T-cell (primary cell): ENCODE measurements at places on chromosomes 7 and 10.

DNA sequence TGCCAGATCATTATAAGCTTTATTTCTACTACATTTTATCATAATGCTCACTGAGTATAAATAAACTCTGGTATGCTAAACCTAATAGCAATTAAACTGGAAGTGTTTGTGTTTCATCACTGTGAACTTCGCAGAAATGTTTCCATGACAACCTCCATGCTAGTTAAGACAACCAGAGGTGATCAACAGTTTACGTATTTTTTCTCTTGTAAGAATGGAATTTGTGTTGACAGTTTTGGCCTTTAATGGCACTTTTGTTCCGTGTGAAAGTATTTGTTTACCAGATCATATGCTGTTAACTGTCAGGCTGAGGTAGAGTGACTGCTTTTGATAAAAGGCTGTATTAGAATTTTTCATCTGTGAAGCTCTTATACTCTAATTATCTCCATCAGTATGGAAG, 212.1 kb upstream of the PPP1R3A start:
- no peak for DNase-seq

DNA sequence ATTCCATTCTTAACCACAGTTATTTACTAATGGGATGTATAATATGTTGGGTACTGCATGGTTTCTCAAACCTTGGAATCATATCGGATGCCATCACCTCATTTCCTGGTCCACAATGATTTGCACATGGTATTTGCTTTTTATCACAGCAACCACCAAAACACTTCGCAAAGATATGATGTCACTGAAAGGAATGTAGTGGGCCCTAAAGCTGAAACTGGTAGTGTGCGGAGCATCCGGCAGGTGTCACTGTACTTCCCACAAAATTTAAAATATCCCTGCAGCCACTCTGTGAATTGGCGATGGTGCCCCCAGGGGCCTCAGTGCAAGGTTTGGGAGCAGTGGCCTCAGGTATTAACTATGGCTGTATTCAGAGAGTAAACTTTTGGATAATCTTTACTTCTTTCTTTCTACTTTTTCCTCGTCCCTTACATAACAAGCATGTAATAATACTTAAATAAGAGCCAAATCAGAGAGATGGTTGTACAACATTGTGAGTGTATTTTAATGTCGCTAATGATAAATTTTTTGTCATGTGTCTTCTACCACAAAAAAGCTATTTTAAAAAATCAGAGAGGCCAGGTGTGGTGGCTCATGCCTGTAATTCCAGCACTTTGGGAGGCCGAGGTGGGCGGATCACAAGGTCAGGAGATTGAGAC, 66.2 kb downstream of the FAM241B start:
- DNase-seq = no peak

GRCh38 chr10:113496111-113497109, 56.4 kb upstream of the HABP2 start:
- no peak for DNase-seq

GRCh38 chr7:50531928-50532327, 33.3 kb downstream of the DDC start:
- no peak for DNase-seq

DNA sequence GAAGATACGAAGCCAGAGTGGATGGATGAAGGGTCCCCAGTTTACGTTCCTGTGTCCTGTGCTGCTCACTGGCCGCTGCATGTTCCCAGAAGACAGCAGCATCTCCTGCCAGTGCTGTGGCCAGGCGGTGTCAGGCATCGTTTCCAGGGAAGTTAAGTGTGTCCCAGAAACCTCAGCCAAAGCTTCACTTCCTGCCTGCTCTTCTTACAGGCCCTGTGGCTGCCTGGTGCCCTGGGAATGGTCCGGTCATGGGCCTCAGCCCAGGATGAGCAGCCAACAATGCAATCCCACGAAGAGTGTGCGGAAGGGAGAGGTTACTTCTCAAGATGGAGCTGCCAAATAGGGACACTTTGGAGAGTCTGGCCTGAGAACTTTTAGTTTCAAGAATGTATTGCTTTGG, 99.7 kb upstream of the TARP start:
- DNase-seq = no peak

GRCh38 chr7:31373337-31374289, 33.1 kb upstream of the NEUROD6 start:
- peak; percentile 0 for DNase-seq

DNA sequence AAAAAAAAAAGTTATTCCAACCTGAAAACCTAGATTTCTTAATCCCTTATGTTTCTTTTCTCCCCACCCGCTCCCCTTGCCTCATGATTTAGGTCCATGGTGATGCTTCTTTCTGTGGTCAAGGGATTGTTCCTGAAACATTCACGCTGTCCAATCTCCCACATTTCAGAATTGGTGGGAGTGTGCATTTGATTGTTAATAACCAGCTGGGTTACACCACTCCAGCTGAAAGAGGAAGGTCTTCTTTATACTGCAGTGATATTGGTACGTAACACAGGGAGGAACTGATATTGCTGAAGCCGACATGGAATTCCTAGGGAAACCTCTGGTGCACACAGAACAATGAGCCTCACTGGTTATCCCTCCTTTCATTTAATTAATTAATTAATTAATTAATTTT, 22.7 kb downstream of the DHTKD1 start:
- DNase-seq = no peak

- DNase-seq = no peak
Measured at GRCh38 chr7:101553771-101554445, 75.2 kb downstream of the MYL10 start.

DNA sequence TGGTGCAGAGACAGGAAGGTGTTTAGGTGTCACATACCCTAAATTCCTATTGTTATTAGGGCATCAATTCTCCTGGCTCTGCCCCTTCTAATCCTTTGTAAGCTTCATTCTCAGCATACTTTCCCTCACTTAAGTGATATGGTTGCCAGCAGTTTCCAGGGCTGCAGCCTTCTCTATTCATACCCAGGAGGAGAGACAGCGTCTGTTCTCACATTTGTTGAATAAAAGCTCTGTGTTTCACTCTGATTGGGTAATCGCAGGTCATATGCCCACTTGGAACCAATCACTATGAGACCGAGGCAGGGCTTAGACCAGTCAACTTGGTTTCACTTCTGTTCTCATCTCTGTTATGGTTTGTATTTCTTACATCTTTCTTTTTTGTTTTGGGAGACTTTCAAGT, 109.6 kb upstream of the MTPN start:
- DNase-seq = no peak

DNA sequence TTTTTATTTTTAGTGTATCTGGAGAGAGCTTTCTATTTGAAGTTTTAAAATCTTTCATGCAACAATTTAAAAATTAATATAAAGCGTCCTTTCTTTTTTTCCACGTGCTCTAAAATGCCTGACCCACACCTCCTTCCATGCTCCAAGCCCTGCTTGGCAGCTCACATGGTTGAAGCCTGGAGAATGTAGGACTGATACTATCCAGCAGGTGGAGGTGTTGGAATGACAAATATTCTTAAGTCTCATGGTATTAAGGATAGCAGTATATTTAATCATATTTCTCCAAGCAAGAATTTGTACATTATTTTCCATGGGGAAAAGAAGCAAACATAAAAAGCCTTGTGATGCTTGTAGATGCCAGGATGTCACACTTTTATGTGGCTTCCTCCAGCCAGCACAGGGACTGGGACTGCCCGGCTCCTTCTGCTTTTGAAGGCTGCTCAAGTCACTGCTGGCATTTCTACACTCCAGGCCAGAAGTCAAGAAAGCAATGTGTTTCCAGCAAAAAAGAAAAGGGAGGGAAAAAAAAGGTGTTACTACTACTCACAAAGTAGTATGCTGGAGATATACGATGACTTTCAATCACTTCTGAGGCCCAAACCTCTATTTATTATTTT, 49.7 kb downstream of the BZW2 start:
- no peak for DNase-seq

DNA sequence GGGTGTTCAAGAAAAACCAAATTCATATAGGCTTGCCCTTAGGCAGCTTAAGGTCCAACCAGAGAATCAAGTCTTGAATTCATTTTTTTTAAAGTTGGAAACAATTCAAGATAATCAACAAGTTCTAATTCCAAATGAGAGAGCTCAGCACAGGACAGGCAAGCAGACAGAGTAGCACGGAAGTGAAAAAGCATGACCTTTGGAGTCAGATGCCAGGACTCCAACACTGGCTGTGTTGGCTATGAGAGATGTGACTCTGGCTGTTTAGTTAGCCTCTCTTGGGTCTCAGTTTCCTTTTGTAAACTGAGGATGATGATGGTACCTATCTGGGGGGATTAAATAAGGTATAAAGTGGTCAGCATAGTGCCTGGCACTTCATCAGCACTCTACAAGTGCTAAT, 49.3 kb downstream of the FBXW4 start:
- no peak for DNase-seq

GRCh38 chr10:70575874-70576802, 26.4 kb downstream of the PRF1 start:
- DNase-seq = no peak

GRCh38 chr10:112811741-112812551, 138.1 kb upstream of the TCF7L2 start:
- DNase-seq = no peak

- DNase-seq = no peak
Measured at GRCh38 chr7:48130658-48131108, 40.6 kb upstream of the ABCA13 start.

- no peak for DNase-seq
Measured at GRCh38 chr10:4776234-4776638, 49.8 kb upstream of the AKR1E2 start.

DNA sequence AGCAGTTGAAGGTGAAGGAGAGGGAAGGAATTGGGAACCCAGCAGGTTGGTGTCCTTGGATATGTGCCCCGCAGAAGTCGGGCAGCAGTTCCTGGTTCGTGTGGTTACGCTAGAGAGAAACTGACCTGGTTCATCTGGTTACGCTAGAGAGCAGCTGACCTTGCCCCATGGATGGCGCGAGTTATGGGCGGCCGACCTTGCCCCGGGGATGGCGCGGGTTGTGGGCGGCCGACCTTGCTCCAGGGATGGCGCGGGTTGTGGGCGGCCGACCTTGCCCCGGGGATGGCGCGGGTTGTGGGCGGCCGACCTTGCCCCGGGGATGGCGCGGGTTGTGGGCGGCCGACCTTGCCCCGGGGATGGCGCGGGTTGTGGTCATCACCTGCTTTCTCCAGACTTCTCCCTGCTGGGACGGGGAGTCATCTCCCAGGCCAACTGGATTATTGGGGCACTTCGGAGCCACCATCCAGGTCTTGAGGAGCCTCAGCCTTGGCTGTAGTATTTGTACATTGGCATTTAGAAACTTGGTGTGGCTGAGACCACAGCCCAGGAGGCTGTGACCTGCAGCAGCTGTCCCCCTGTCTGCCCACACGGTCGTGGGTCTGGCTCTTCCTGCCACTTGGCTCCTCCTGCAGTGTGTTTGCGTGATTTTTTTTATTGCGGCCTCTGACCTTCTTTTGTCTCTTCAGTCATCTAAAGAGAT, 6.1 kb downstream of the GET4 start:
- no peak for DNase-seq

DNA sequence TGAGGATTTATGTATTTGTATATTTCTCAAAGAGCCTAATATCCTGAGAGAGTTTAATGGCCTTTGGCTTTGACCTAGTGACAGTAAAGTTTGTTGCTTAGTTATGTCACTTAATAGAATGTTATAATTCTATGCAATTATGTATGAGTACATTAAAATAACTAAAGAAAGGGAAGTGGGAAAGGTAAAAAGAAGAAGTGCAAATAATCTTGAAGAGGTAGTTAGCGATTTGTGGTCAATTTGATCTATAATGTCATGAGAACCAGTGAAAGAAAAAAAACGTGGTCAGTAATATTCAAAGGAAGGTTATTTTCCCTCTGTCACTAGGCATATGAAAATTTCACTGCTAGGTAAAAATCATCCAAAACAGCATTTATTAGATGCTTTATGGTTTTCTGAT, 143.4 kb upstream of the LSM8 start:
- no peak for DNase-seq

DNA sequence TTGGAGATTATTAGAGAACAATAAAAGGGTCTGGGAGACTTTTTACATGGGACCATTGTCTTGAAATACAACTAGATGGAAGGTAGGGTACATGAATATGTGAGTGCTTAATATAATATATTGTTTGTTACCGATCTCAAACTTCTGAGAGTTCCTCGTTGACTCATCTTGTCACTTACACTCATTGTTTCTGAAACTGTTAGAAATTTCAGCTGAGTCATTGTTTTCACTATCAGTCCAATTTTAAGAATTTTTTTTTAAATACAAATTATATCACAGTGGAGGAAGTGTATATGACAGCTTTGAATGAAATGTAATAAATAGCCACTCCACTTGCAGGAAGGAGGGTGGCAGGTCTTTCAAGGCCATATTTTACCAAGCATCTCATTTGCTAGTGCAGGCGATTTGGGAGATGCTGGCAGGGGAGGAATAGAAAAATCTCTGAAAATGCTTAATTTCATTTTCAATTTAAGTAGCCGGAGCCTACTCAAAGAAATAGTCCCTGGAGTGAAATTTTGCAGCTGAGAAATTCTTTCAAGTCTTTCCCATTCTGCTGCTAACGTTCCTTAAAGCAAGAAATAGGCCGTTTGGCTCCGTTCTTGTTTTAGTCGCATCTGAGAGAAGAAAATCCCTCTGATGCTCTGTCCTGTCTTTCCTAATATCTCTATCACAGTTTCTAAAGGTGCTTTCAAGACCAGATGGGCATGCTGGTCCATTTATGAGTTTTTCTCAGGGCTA, 1404.2 kb upstream of the CELF2 start:
- no peak for DNase-seq

DNA sequence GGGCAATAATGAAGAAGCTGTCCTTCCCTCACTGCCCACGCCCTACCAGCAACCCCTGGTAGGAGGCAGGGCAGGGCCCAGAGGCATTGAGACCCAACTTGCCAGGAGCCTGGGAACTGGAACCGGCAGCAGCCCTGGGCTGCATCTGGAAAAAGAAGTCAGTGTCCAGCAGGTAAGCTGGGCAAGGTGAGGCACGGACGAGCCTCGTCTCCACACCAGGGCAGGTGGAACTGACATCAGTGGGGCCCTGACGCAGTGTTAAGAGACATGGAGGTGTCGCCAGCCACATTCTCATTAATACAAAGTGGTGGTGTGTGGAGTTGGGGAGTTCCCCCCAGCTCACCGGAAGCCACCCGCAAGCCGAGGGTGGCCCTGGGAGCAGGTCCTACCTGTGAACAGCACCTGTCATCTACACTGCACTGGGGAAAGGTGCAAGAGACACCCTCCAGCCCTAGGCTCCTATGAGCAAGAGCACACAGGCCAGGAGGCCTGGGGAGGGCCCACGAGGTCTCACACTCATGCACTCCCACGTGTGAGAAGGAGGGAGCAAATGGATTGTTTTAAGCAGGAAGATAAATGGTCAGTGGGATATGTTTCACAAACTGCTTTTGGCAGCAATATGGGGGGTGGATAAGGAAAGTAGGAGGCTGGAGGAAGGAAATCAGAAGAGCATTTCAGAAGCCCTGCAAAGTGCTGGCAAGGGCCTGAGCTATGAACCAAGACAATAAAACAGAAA, 53.6 kb downstream of the COBL start:
- no peak for DNase-seq

GRCh38 chr10:99908512-99908911, 101.2 kb downstream of the DNMBP start:
- DNase-seq = no peak

GRCh38 chr10:106436123-106436715, 728.3 kb downstream of the SORCS1 start:
- no peak for DNase-seq
